Stimulated activated CD4-positive, alpha-beta T cell treated with anti-CD3 and anti-CD28 coated beads, Interleukin-1b, Interleukin-23, amount 100 ng/mL, for 24 hours (primary cell): ENCODE measurements at places on chromosomes 12 and 14.

- no peak for DNase-seq
Measured at GRCh38 chr14:22149058-22149457, 440.0 kb downstream of the DAD1 start.

DNA sequence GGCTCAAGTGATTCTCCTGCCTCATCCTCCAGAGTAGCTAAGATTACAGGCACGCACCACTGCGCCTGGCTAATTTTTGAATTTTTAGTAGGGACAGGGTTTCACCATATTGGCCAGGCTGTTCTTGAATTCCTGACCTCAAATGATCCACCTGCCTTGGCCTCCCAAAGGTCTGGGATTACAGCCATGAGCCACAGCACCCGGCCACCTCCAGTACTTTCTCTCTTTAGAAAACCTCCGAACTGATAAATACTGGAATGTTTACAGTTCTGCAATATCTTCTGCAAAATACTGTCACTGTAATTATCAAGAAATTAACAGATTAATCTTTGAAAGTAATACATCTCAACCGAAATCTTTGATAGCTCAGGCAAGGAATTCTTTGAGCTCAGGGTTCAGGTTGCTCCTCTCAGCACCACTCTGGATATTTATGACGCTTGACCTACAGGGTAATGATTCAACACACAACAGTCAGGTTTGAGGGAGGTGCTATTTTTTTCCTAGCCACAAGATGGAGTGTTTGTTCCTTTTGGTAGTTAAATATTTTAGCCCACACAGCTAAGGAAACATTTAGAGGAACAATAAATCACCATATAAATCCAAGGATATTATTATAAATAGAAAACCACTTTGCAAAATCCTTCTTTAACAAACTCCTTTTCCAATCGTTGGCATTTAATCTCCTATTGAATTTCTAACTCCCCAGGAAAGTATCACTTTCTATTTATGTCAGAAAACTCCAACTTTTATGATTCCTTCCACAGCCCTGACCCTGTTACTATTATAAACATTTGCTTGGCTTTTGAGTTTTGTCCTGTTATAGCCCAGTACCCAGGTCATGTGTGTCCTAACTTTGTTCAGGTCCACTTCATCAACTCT is 48.6 kb upstream of the GTF2A1 start:
- no peak for DNase-seq

- DNase-seq = no peak
Measured at GRCh38 chr12:45781080-45781479, 51.6 kb downstream of the ARID2 start.

- no peak for DNase-seq
Measured at GRCh38 chr14:76760331-76761135, 735 bp upstream of the VASH1 start.

GRCh38 chr14:97219431-97220017 is 422.3 kb downstream of the VRK1 start:
- no peak for DNase-seq

DNA sequence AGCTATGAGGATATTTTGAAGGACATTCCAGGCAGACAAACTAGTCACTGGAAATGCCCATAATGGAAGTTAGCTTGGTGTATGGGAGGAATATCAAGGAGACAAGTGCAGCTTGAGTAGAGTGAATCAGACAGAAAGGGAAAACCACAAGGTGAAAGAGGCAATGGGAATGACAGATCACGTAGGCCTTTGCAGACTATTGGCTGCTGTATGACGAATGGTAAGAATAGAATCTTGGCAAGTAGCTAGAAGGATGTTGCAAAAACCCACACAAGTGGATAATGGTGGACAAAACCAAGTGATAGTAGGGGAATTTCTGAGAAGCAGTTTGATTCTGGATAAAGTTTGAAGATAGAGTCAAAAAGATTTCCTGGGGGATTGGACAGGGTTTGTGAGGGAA is 196.9 kb upstream of the NOVA1 start:
- no peak for DNase-seq

DNA sequence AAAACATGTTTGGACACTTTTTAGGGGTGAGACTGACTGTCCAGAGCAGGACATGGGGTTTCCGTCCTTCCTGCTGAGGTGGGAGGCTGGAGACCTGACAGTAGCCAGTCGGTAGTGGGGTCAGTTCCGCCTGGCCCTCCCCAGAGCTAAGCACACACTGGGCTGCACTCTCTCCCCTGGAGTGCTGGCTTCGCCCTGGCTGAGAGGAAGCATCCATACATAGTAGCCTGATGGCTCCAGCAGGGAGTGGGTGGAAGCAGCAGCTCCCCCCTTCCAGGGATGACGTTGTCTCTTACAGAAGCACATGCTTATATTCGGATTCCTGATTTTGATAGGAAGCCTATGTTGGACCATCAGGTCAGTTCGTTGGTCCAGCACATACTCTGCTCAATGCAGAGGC is 40.4 kb downstream of the SFSWAP start:
- DNase-seq = no peak

GRCh38 chr14:31556191-31556590 is 5.0 kb upstream of the NUBPL start:
- DNase-seq = no peak

DNA sequence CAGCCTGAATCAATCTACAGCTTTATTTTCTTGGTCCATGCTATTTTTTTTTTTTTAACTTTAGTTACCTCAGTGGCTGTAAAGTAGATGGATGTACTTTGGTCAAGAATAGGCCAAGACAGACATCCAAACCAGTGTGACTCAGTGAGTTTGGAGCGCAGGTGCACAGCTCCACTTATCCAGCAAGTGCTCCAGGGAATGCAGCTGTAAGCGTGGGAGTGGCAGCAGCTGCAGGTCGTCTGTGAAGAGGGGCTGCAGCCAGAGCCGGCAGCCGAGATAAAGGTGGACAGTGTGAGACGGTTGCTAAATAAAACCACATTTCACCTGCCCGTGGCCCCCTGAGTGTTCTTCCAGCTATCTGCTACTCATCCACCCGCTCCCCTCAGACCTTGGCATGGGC is 1018.7 kb downstream of the AACS start:
- DNase-seq = no peak

DNA sequence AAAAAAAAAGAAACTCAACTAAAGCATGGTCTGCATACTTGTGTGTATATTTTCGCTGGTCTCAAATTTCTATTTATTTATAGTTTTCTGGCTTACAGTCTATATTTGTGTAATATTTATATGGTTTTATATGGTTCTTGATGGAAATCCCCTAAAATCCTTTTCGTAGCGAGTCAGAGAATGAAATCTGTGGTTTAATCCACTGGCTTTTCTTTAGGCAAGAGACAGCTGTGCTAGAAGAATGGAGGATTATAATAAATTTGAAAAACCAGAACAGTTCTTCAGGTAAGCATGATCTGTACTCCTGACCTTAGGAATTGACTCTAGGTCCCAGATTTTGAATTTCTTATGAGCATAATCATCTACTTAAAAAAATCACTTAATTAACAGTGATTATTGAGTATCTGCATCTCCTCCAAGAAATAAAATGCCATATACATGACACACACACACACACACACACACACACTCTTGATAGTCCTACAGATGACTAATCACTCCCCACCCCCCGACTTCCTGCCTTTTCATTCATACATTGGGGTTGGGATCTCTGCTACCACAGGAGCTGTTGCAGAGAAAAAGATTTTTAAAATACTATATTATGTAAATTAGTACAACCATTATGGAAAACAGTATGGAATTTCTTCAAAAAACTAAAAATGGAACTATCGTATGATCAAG is 113.4 kb downstream of the CRADD start:
- no peak for DNase-seq

DNA sequence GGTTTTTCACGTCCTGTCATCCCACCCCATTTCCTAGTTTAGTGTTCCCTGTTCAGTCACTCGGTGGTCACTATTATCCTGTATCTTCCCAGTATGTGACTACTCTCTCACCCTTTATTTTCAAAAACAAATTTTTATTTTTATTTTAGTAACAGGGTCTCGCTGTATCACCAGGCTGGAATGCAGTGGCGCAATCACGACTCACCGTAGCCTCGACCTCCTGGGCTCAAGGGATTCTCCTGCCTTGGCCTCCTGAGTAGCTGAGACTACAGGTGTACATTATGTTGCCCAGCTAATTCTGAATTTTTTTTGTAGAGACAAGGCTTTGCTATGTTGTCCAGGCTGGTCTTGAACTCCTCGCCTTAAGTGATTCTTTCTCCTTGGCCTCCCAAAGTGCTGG is 20.1 kb upstream of the PRICKLE1 start:
- no peak for DNase-seq

- no peak for DNase-seq
Measured at GRCh38 chr12:108629824-108630476, 3.7 kb downstream of the SELPLG start.

GRCh38 chr12:131478468-131478867 is 232.4 kb upstream of the SFSWAP start:
- no peak for DNase-seq

DNA sequence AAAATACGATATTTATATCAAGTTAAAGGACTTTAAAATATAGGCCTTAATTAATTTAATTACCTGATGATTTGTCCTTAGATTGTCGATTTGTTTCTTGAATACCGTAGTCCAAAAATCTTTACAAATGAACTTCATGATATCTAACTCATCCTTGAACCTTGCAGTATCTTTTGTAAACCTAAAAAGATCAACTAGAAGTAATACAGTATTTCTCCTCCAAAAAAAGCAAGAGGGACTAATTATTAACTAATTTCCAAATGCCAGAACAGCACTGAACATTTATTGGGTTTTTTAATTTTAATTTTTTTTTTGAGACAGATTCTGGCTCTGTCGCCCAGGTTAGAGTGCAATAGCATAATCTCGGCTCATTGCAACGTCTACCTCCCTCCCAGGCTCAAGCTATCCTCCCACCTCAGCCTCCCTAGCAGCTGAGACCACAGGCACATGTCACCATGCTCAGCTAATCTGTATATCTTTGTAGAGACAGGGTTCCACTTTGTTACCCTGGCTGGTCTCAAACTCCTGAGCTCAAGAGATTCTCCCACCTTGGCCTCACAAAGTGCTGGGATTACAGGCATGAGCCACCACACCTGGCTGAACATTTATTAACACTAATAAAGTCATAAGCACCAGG is 11.8 kb downstream of the TRAPPC6B start:
- no peak for DNase-seq

GRCh38 chr12:98513379-98514322 is 1.7 kb upstream of the TMPO start:
- no peak for DNase-seq

GRCh38 chr14:103695296-103696069 is 19.8 kb downstream of the XRCC3 start:
- DNase-seq = no peak

DNA sequence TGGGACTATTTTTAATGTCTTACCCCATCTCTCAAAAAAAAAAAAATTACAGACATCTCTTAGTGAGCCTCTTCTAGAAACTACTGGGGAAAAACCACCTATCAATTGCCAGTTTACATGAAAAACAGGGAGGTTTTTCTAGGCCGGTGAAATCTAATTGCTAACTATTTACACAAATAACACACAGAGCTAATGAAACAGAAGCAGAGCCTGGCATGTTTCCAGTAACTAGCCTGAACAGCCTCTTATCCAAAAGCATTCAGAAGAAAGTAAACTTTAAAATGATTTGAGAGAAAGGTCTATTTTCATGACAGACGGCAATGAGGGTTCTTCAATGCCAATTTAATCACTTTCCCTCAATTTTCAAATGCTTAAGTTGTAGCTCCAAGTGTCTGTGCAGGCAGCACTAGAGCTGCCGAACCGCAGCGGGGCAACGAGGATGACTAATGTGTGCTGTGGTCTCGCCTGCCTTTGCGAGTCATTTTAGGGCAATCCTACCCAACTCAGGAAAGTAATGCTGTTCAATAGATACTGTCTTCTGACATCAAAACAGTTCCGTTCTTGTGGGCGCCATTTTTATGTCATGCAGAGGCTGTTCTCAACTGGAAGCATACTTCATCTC is 84.6 kb downstream of the SETD3 start:
- DNase-seq = no peak
